ENCODE measurements at places on chromosomes 11 and 22.

DNA sequence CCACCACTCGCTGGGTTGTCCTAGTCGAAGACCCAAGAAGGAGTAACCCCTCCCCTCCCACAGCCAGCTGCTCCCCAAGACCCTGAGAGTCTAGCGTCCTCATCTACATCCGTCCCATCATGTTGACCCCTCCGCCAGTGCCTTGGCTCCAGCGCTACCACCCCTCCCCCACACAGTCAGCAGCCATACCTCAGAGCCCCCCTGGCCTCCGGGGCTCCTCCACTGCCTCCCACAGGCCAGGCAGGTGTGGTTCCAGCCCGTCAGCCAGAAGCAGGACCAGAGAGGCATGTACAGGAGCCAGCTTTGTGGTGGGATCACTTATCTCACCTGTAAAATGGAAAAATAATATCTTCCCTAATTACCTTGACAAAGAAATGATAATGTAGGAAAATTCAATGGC, 51.5 kb upstream of the PHF21B start:
- DNase-seq: no peak

DNA sequence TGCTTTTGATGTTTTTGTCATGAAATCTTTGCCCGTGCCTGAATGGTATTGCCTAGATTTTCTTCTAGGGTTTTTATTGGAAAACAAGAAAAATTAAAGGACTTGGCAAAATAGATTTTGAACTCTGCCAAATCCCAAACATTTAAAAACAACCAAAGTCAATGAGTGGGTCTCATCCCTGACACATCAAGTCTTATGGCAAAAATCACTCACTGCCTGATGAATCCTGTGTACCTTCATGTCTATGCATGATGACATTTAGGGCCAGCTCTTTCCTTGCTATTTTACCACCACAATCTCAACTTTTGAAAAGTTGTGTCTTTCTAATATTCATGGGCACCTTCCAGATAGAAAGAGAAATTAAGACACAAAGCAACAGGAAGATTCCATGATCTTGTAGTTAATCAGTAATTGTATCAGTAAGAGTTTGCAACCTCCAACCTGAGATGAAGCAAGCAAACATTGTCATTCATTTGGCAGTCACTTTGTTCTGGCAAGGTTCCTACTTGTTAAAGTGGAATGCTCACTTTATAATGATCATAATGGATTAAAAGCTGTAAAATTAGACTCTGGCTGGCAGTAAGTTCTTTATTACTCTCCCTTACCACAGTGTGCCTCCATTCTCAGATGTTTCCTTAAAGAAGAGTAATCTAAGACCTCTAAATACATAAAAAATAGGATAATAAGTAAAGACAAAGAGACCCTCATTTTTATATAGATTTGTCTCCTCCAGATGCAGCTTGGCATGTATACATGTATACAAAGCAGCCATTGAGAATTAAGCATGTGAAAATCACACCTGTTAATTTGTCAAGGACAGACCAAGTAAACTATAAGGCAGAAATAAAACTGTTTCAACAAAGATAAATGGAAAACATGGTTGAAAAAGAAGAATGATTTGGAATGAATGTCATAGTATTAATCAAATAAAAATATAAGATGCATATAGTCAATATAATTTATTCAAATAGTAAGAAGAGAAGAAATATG, 51.6 kb downstream of the ETS1 start:
- no peak for DNase-seq

GRCh38 chr11:64659417-64660144, 63.4 kb downstream of the NRXN2 start:
- no peak for DNase-seq

DNA sequence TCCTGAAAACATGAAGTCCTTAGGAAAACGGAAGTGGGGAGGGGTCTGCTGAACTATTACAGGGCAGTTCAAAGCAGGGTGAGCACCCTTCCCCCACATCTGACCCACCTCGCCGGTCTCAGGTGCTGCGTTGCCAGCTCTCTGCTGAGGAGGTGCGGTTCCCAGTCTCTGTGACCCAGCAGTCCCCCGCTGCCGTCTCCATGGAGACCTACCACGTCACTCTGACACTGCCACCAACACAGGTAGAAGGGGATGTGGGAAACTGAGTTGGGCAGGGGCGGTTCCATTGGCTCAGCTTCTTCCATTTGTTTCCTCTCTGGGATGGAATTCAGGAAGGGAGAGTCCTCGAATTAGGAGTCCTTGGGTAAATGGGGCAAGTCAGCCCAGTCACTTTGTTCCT, 3.3 kb downstream of the C2CD2L start:
- no peak for DNase-seq

DNA sequence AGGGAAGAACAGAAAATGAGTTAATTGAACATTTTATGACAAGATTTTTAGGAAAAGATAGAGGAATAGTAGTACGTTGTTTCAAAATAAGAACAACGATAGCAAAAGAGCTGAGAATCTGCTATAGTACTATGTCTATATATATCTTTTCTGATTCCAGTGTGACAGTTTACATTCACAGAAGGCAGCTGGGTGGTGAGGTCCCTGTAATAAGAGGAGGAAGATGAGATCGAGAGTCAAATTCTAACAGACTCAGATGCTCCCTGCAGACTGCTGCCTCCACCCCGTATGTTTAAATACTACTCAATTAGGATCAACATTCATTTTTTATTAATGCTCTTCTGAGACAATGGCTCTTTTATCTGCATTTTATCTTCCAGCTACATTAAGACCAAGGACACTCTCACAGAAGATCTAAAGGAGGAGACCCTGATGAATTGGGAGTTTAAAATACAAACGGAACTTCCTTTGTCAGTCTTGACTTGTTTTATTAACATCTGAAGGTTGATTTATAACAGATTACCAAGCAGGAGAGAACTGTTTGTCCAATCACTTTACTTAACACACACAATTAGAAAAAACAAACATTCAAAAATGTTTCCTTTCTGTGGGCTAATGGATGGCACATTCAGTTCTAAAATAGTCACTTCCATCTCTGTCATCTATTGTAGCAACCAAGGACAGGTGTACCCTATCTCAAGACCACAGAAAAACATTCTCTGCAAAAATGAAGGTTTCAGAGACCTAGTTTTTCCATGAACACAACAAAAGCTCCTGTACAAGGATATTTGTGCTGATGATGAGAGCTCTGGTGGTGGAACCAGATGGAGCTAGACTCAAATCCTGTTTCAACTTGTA, 240.2 kb downstream of the CADM1 start:
- DNase-seq: no peak

DNA sequence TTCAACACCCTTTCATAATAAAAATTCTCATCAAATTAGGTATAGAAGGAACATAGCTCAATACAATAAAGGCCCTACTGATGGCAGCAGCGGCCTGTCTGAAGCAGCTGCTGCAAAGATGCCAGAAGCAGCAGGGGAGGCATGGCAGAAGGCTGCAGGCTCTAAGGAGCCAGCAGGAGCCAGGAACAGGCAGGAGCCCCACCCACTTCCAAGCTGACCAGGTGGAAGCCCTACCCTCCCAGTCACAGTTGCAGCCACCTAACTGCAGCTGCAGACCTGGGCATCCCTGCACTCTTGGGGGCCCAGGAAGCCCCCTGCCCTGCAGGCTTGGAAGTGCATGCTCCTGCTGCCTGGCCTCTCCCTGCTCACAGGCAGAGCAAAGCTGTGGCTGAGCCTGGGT, 18.2 kb upstream of the OR6A2 start:
- no peak for DNase-seq

GRCh38 chr22:35842954-35843353, 125.3 kb downstream of the APOL5 start:
- DNase-seq: no peak

DNA sequence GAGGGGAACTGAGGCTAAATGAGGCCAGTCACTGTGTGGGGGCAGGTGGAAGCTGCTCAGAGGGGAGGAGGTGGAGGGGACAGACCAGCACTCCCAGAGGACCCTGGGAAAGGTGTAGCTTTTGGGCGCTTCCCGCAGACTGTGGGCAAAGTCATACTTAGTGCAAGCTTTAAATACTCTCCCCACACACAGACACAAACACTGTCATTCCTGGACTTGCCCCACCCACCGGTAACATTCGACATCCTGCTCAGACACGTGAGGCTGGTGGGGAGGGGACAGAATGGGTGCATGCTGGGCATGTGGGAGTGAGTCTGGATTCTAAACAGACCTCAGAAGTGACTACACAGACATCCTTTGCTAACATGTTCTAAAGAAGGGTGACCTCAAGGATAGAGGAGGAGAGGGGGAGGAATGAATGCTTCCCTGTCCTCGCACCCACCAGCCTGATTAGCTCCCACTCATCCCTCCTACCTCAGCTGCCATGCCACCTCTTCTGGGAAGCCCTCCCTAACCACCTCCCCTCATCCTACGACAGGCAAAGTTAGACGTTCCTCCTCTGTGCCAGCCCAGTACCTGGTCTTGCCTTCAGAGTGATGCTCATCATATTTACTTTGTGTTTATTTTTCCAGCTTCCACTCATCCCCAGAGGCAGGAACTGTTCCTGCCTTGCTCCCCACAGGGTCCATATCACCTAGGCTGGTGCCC, 22.2 kb downstream of the TSKU start:
- DNase-seq: no peak

- DNase-seq: no peak
Observed at GRCh38 chr11:72927380-72927779, 113.2 kb downstream of the ATG16L2 start.

GRCh38 chr11:118988280-118988679, 9.7 kb upstream of the CENATAC start:
- DNase-seq: no peak

DNA sequence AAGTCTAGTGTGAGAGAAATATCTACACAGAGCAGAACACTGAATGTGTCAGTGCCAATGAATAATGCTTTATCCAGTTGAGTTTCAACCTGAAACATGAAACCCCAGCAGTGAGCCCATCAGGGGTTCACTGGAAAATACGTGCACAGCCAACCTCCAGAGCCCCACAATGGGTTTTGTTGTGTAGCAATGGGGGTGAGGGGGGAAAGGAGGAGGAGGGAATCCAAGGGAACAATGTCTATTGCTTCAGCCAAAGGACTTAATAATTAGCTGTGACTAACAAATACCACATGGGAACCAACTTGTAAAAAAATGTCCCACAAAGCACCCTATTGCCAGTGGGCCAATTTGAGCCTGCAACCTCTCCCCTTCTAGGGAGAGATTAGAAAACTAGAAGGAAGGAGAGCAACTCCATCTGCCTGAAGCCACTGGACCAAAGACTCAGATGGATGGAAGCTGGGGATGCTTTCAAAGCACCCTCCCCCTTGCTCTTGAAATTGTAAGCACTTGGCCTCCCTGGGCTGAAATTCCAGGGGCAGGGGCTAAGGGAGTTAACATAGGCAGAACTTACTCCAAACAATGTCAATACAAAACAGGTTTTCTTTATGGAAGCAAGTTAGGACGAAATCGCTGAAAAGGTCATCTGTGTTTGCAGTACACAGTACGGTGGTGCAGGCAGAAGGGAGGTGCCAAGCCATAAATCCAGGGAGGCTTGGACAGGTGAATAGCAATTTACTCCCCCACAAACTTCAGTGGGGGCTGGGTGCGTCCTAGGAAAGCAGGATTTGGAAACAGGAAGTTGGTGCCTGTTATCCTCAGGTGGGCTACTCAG, 99.8 kb downstream of the ARL14EP start:
- DNase-seq: no peak

DNA sequence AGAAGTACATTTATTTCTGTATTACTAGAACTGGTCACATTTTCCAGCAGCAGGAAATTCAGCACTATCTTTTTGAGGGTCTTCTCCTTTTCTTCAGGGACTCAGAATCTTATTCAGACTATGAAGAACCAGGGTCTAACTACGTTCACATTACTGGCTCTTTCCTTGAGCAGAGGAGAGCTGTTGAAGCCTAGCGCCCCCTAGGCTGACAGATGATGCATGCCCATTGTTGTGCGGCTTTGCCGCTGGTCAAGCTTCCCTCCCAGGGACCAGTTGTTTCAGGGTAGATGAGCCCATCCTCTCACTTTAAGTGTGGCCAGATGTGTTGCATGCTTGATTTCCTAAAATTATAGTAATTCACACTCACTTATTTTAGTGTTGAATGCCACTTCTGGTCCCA, 168.2 kb upstream of the PDGFD start:
- DNase-seq: no peak

DNA sequence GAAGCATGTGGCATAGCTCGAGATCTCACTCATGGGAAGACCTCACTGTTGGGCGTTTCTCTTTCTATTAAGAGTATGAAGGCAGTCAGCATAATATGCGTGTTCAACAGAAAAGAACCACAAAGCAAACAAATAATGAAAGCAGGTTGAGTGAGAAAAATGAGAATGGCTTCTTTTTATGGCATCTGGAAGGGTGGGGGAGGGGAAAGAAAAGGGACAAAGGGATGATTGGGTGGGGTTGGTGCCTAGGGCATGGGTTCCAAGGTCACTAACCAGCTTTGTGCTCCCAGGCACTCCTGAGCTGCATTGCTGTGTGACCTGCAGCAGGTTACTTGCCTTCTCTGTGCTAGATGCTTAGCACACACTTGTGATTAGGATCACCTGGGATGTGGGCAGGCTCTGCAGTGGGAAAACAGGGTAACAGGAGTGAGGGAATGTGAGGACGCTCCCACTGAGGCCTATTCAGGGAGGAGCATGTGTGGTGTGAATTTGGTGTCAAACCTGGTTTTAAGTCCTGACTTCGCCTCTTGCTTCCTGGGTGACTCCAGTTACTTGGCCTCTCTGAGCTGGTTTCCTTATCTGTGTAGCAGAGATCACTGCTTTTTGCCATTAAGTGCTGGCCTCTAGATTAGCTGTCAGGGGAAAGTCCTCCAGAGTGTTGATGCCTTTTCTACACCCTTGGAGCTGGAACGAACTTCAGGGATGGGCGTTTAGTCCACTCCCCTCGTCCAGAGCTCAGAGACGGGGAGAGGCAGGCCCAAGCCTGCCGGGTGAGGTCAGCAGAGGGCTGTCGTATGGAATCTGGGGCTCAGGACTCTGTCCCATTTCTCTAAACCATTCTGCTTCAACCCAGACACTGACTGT, 74.8 kb downstream of the KIAA1671 start:
- no peak for DNase-seq

GRCh38 chr22:37896181-37896592, 9.9 kb upstream of the MICALL1 start:
- no peak for DNase-seq

All from brain pericyte (primary cell).